ENCODE measurements at places on chromosomes 7 and 10.

DNA sequence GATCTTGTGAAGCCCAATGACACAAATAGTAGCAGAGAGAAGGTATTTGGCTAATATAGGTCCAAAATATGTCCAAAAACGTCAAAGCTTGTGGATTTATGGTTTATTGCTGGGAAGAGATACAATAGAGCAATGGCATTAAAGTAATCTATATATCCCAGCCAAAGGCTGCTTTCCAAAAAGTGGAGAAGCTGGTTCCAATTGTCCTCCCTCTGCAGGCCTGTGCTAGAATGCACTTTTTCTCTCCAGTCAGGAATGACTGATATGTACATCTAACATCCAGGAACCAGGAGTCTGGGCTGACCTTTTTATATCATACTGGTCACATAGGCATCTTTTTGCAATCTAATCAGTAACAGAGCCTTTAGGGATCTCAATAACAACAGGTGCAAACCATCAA is 167.1 kb upstream of the FAM3C start:
- DNase-seq = no peak

- DNase-seq = no peak
These were observed 84.1 kb downstream of the VOPP1 start for GRCh38 chr7:55488216-55488615.

- no peak for DNase-seq
These were observed 24.0 kb upstream of the TM9SF3 start for GRCh38 chr10:96610817-96611216.

GRCh38 chr7:126696256-126697038 is 556.3 kb downstream of the GRM8 start:
- DNase-seq = no peak

GRCh38 chr7:138370956-138371355 is 89.1 kb upstream of the TRIM24 start:
- no peak for DNase-seq

GRCh38 chr10:69883310-69884023 is 81.8 kb downstream of the COL13A1 start:
- DNase-seq = peak; percentile 75

Data from Caco-2 (cell line).